ENCODE measurements at places on chromosomes 12 and 14. TPM values are rescaled to one million over a fixed set of nuclear protein-coding genes. Genes with fewer than 3 reads are reported as not detected.

DNA sequence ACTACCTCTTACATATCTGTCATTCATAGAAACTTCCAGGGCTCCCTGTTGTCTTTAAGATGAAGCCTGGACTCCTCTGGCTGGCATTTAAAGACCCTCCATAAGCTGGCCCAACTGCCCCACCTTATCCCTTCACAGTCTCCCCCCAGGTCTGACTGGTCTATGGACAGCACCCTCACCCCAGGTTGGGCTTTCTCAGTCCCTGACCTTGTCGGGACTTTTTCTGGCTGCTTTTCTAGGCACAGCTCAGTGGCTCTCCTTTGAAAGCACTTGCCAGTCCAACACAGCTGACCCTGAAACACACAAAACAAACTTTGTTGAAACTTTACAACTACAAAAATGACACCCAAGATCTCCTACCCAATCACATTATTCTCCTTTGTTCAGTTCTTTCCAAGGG, 13.9 kb upstream of the MYH7 start:
- no peak for DNase-seq

GRCh38 chr12:128318341-128318740, 51.4 kb downstream of the TMEM132C start:
- no peak for DNase-seq

- DNase-seq, result no peak
Measured at GRCh38 chr14:100658181-100658886, 68.4 kb upstream of the DLK1 start.

The KLRC3 gene
- 0.58 TPM for total RNA-seq

- DNase-seq, result no peak
Measured at GRCh38 chr12:53224061-53224896, 7.7 kb downstream of the RARG start.

The PARP11 gene
- 9.5 TPM for total RNA-seq

DNA sequence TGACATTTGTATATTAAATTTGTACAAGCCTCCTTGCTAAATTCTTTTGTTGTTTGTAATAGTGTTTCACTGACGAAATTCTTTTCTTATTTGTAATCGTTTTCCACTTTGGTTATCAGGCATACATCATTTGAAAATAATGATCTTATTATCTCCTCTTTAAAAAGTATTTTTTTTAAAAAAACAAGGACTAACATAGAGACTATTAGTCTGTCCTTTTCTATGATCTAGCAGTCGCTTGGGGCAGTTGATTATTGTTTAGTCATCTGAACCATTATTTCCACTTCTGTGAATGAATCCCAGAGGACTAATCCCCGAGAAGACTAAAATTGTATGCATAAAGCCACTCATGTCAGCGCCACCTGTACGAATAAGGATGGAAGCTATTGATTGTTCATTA, 11.5 kb downstream of the ADGRD1 start:
- DNase-seq, result no peak

The PTMS gene
- total RNA-seq, result 116 TPM

DNA sequence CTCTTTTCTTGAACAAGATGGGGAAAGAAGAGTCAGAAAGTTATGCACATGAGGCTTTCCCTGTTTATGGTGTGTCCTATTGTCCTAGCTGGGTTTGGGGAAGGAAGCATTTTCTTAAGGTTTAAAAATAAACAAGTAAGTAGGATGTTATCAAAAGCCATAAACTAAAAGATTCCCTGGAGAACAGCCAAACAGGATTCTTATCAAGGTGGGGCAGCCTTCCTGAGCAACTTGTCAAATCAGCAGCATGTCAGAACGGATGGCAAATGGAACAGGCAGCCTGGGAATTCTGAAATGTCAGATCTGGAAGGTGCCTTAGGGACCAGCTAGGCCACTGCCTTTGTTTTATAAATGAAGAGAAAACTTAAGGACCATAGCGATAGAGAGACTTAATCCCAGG, 152.2 kb upstream of the RGS6 start:
- DNase-seq, result peak; percentile 4

DNA sequence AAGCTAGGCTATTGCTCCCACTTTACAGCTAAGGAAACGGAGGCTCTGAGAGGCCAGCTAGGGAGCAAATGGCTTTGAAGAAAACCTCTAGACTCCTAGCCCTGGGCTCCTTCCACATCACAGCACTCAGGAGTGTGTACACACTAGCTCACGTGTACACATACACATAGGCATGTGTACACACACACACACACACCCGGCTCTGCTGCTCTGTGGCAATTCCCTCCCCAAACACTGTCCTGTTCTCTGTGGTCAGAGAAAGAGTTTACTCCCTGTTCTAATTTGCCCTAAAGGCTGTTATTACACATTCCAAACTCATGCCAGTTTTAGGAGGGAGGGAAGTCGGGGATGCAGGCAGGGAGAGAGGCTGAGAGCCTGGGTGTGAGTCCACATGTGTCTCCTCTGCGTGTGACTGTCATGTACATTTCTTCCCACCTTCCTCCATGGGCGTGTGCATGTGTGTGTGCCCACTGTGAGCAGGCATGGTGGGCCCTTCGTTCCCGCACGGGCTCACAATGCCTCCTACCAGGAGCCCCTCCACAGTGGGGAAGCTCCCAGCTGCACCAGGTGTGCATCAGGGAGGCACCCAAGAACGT, 14.2 kb downstream of the TRPV4 start:
- DNase-seq, result no peak

The ALG10B gene
- 4.6 TPM for total RNA-seq

GRCh38 chr12:113237748-113238147, 16.5 kb downstream of the TPCN1 start:
- DNase-seq, result no peak

DNA sequence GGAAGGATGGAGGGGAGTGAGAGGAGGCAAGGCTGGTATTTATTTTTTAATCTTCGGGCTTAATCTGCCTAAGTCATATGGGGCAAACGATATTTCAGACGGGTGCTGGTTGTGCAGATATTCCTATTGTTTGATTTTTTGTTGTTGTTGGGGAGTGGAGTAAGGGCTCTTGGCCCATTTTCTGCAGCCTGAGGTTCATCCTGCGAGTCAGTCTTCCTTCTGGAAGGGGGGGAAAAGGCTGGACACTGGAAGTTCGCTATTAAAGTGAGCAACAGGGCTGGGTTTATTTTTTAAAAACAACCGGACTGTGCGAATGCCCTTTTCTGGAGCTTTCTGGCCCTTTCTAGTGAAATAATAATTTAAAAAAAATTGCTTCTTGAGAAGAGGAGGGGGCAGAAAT, 2.3 kb downstream of the NRXN3 start:
- DNase-seq, result no peak

- peak; percentile 52 for DNase-seq
Measured at GRCh38 chr12:108804271-108804953, 53.0 kb downstream of the SSH1 start.

DNA sequence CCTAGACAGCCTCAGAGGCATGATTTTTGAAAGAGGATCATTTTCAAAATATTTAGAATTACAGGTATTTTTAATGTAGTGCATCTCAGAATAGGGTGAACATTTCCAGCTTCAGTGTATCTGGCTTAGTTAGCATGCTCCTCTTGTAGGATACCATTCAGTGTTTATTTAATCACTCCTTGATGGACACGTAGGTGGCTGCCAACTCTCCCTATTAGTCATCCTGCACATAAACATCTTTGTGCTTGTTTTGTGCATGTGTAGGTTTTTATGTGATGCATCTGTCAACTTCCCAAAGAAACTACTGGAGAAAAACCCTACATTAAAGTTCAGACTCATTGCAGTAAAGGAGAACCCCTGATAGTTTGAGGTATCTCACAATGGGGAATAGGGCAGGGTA, 52.5 kb upstream of the RBM19 start:
- no peak for DNase-seq

The KRT3 gene
- total RNA-seq, result not detected

The RAB15 gene
- total RNA-seq, result 21.2 TPM

The TCL1B gene
- not detected for total RNA-seq

The APOF gene
- not detected for total RNA-seq

The MGP gene
- 121 TPM for total RNA-seq

GRCh38 chr12:54032627-54033100, at the start of gene HOXC5:
Gene HOXC5 (plus strand): TSS chr12:54033050. CDS start chr12:54033123, 73 bp downstream.
- DNase-seq, result peak; percentile 60

Measured in mucosa of descending colon (tissue), 3 donors.